Memory B cell (primary cell): ENCODE measurements at places on chromosomes 1 and 21.

- DNase-seq: no peak
These were observed 41.5 kb downstream of the CEP350 start for GRCh38 chr1:179996099-179996498.

GRCh38 chr1:206636671-206637070 is 1.3 kb downstream of the DYRK3 start:
- no peak for DNase-seq

- no peak for DNase-seq
These were observed 17.9 kb downstream of the ETV3L start for GRCh38 chr1:157081707-157082106.

- DNase-seq: peak; percentile 54
These were observed 517 bp upstream of the H3-3A start for GRCh38 chr1:226061841-226062557.
